Smooth muscle cell of the brain vasculature (primary cell): ENCODE measurements at places on chromosomes 13 and 19.

DNA sequence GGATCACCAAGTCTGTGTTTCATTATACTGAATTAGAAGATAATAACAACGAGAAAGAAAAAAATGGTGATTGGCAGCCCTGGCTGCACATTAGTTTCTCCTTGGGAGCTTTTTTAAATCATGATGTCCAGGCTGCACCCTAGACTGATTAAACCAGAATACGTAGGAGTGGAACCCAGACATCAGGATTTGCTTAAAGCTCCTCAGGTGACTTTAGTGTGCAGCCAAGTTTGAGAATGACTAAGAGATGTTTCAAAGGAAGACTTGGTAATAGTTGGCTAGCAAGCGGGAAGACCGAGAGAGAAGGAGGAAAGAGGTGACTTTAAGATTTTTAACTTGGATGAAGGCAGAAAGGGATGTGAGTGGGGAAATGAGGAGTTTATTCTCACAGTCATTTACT, 71.4 kb upstream of the SERP2 start:
- DNase-seq = no peak

GRCh38 chr19:1402411-1403070, 1.2 kb upstream of the GAMT start:
- DNase-seq = no peak

DNA sequence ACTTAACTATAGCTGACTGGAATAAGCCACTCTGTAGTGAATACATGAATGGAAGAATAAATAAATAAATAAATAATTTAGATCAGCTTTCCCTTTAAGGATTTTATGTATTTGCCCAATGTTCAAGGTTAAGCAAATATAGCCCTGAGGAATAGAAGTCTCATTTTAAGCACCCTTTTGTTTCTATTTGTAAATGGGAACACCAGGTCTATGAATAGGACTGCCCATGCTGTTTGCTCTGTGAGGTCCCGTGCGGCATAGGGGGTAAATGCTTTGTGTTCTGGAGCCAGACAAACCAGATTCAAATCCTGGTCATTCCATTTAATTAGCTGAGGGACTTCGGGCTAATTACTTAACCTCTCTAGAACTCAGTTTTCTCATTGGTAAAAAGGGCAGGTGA, 29.3 kb downstream of the CBY2 start:
- DNase-seq = no peak

DNA sequence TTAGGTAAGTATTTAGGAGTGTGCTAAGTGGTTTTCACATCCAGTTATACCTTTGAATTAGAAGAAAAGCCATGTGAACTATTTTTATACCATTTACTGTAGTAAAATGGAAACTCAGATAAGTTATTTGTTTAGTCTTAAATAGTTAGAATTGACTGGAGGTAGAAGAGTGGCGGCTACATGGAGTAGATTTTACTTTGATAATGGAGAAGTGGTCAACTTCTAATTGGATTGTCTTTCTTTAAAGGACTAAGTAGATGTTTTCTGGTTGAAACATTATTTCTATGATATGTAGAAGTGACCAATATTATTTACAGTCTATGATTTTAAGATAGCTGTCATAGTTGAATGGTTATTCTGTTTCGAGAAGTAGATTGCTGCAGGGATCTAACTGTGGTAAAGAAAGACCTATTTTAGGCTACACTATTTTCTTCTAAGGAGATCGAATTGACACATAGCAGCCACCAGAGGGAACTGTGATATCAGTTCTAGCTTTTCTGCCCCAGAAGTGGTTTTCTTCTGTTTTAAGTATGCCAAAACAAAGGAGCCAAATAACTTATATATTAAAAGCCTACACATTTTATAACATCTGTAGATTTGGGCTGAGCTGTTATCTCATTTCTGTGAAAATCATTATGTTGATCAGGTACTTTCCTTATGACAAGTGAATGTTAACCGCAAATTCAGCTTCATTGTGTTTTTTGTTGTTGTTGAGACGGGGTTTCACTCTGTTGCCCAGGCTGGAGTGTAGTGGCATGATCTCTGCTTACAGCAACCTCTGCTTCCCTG, 26.1 kb downstream of the ZMYM2 start:
- DNase-seq = no peak

DNA sequence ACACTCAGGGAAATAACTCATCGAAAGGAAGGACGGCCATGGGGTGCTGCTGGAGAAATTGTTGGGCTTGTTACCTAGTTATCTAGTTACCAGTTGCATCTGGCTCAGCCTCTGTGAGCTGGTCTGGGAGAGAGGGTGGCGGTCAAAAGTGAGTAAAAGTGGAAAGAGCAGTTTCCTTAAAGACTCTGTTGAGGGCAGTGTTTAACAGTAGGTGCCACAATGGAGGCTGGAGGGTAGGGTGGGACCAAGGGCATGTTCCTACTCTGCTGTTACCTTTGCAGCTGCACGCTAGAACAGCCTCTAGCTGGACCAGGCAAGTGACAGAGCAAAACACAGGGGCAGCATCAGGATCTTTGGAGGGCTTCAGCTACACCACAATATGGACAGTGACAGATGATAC, 228.8 kb upstream of the STARD13 start:
- DNase-seq = no peak
